Activated T-helper 1 cell treated with anti-CD3 and anti-CD28 coated beads, Interleukin-2, amount 50 U/mL, for 16 hours (primary cell): ENCODE measurements at places on chromosomes 2 and 18.

DNA sequence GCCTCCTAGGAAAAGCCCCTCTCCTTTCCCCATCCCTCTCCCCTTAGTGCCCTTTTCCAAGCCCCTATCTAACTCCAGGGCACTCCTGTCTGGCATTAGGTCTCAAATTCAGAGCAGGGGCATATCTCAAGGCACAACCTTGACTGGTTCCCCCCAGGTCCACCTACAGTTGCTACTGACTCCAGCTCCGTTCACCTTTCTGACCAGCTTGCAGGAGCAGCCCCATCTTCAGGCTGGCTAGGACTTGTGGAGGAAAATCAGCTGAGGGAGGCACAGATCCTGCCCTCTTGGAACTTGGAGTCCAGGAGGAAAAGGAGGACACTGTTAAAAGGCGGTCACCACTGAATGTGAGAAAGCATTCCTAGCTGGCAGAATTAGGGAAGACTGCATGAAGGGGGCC lies 152.4 kb downstream of the ZFP36L2 start:
- no peak for DNase-seq

GRCh38 chr2:194802589-194802988 lies 854.4 kb upstream of the SLC39A10 start:
- DNase-seq: no peak

DNA sequence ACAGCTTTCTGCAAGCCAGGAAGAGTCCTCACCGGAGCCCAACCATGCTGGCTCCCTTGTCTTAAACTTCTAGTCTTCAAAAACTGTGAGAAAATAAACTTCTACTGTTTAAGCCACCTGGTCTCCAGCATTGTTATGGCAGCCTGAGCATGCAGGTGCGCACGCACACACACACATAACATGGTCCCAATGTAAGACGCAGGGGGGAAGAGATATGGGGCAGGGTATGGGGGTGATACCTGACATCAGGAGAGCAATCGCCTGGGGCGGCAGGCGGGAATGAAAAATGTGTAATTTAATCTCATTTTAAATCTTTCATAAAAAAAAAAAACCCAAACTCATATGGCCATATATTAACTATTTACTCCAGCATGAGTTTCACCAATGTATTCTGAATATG lies 18.0 kb downstream of the HJURP start:
- no peak for DNase-seq

DNA sequence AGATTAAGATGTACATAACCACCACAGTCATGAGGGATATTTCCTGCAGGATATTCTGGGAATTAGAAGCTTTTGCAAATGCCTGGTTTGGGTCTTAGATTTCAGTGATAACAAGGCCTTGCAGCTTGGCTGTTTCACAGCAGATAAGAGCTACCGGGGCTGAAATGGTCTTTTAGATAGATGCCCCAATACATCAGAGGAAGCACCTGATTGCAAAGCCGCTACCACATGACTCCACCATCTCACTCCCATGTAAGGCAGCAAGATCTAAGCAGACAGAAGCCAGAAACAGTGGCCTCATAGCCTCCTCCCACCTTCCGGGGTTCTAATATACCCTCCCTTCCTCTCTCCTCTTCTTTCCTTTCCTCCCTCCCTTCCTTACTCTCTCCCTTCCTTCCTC lies 31.1 kb upstream of the EPG5 start:
- DNase-seq: no peak

DNA sequence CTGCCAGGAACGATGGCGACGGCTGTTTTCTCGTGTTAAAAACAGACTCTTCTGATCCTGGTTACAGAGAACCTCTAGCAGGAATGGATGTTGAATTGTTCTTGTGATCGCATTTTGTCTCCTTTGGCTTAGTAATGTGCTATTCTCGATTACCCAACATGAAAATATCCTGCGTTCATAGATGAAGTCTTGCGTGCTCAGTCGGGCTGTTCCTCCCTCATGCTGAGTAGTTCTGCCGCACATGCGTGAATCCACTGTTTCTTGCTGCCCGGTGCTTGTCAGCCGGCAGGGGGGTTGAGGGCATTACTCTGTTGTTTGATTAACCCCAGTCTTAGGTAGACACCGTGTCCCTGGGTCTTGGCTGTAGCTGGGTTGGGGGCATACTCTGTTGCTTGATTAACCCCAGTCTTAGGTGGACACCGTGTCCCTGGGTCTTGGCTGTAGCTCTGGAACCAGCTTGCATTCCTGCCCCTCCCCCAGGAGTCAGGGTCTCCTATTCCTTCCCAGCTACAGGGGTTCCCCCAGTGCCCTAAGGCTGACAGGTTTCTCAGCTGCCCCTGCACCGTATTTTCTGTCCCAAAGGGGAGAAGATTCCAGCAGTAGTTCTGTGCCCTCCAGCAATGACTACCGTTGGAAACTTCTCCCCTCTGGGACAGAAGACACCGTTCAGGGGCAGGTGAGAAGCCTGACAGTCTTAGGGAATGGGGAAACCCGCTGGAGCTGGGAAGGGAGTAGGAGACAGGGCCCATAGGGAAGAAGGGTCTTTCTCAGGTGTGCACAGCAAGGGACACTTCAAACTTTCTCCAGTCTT lies 22.1 kb upstream of the ASB1 start:
- no peak for DNase-seq

DNA sequence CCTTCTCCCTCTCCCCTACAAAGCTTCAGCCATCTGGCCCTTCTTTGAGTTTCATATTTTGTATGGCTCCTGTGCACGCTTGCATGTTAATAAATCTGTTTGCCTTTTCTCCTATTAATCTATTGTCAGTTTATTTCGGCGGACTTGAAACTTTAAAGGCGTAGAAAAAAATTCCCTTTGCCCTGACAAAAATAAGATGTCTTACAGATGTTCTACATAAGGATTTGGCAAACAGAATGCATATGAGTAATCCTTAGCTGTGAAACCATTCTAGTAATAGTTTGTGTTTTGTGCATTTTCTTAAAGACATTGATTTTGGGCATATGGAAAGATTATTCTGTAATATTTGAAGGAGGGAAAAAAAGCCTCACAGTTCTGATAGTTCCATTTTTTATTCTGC lies 15.0 kb upstream of the BMPR2 start:
- no peak for DNase-seq

- no peak for DNase-seq
Measured at GRCh38 chr2:16124881-16125613, 184.7 kb downstream of the MYCN start.

GRCh38 chr18:741931-742512 lies 29.6 kb upstream of the ENOSF1 start:
- DNase-seq: no peak

DNA sequence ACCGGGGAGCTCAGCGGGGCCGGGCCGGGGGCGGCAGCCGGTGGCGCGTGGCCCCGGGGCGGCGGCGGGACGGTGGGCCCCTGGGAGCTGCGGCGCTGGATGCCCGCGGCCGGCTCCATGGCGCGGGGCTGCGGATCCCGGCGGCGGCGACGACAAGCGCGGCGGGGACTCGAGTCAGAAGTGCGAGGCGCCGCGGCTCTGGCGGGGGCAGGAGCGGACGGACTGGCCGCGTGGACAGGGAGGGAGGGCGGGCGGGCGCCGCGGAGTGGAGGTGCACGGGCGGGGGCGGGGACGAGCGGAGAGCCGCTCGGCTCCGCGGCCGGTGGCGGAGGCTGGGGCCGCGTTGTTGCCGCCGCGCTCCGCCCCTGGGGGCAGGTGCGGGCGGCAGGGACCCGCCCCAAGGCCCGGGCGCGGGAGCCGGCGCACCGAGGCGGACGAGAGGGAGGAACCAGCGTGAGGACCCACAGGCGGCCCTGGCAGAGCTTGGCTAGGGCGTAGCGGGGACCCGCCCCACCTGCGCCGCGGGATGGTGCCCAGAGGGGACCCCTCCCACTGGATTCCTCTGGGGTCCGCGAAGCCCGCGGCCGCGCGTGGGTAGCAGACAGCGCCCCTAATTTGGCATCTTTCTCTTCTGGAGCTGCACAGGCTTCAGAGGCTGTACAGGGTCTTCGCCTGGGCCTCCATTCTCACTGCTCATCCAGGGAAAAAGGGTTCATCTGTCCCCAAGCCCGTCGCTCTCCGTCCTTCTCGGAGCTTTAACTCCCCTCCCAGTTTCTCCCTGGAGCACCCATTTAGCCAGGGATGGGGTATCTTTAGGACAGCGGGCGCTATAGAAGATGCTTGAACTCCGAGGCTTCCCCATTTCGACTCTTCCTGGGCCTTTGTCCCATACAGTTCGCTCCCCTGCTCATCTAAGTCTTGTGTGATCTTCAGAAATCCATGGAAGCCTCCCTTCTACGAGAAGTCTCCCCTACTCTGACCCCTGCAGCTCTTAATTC lies at the start of gene TMEM163:
Gene TMEM163 (minus strand): TSS at position 184 of the 998 bp plus-strand sequence.
- DNase-seq: no peak

DNA sequence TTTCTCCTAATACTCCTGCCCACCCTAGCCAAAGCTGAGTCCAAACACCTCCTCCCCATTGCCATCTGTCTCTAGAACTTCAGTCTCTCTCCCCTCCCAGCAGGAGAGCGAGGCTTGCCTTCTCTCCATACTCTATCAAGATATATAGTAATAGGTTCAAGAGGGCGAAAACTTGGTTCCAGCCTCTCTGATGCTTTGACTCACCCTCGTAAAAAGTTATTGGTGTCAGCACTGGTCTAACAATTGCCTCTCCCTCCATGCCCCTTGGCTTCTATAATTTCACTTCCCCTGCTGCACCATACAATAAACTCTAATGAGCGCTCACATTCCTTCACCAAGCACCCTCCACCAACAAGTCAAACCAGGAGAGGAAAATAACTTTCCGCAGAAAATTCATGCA lies 797.3 kb downstream of the BCL11A start:
- DNase-seq: no peak

DNA sequence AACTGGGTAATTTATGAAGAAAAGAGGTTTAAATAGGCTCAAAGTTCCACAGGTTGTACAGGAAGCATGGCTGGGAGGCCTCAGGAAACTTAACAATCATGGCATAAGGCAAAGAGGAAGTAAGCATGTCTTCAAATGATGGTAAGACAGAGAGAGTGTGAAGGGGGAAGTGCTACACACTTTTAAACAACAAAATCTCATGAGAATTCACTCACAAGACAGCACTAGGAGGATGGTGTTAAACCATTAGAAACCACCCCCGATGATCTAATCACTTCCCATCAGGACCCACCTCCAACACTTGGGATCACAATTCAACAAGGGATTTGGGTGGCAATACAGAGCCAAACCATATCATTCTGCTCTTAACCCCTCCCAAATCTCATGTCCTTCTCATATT lies 34.9 kb downstream of the CFAP210 start:
- DNase-seq: no peak

DNA sequence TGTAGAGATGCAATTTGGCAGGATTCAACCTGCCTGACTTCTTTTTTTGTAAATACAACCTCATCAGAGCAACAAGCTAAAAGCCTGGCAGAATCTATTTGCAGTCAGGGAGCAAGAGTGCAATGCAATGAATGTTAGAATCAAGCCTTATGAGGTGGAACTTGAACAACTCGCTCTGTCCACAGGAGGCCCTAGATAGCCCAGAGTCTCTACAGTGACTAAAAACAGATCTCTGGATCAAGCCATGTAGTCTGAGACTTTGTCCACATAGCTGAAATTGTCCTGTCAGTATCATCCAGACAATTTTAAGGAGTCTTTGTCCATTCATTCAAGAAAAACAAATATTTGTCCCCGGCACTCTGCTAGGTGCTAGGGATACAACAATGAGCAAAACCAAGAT lies 32.0 kb upstream of the CDK5R2 start:
- DNase-seq: no peak

- no peak for DNase-seq
Measured at GRCh38 chr2:96134421-96134820, 3.9 kb downstream of the ASTL start.

- DNase-seq: no peak
Measured at GRCh38 chr18:74819433-74820059, 221.9 kb downstream of the ZNF407 start.

- DNase-seq: no peak
Measured at GRCh38 chr2:219965287-219966194, 338.1 kb downstream of the SLC4A3 start.

DNA sequence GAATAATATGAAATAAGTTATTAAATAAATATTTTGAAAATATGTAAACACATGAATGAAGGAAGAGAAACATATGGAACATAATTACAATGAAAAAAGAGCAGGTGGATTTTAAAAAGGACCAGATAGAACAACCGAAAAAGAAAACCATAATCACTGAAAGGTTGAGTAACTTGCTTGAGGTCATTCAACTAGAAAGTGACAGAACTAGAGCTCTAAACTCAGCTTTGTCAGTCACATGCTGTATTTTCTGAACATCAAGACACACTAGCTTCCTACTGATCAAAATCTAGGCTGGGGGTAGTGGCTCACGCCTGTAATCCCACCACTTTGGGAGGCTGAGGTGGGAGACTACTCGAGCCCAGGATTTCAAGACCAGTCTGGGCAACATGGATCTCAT lies 30.0 kb upstream of the ITGAV start:
- no peak for DNase-seq

- DNase-seq: no peak
Measured at GRCh38 chr2:12064153-12064552, 317.7 kb downstream of the LPIN1 start.

DNA sequence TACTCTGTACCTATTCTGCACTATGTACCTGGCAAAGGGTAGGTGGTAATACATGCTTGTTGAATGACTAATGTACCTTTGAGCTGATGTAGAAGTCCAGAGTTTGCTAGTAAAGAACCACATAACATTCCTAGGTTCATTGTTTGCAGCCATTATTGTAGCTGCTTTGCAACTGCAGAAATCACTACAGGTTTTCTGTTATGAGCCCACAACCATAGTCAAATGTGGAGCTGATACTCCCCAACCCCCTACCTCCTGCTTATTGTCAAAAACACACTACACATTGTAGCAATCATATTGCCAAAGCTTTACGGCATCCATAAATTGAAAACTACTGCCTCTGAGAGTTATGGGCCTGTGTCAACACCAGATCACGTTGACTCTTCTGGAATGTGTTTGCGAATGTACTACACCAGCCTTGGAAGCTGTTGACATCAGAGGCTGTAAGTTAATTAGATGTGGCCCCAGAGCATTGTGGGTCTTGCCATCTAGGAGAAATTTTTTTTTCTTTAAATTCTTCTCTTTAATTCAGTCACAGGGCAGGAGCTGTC lies 187.0 kb downstream of the AGPS start:
- no peak for DNase-seq

DNA sequence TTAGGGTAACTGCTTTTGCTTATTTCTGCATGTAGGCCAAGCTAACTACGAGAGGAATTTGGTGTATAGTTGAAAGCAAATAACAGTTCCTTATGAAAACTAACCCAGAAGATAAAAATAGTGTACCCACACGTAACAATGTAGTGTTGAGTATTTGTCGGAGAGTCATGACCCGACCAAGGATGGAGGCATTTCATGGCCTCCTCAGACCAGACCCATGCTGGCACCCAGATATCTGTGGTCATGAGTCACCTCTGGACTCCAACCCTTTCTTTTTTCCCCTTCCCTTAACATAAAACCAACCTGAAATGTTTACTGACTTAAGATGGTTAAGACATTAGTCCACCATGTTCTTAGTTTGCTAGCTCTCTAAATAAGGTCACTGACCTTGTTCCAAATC lies 318.7 kb downstream of the NOL4 start:
- no peak for DNase-seq

- DNase-seq: no peak
Measured at GRCh38 chr2:147438882-147439281, 405.9 kb upstream of the ACVR2A start.
